GM12892 (cell line): ENCODE measurements at places on chromosomes 3 and 15.

DNA sequence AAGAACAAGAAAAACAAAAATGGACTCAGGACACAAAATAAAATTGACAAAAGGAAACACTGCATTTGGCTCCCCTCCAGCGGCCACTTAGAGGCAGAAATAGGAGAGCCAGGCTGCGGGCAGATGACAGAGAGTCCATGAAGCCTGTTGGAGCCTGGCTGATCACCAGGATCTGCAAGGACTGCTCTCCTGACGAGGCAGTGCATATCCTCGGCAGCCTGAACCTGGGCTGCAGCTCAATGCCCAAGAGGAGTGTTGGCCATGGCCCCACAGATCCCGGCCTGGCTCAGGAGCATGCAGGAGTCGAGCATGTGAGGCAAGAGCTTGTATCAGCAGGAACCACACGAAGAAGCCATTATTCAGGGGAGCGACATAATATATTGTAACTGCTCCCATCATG, 199.8 kb downstream of the STT3B start:
- DNase-seq = no peak

DNA sequence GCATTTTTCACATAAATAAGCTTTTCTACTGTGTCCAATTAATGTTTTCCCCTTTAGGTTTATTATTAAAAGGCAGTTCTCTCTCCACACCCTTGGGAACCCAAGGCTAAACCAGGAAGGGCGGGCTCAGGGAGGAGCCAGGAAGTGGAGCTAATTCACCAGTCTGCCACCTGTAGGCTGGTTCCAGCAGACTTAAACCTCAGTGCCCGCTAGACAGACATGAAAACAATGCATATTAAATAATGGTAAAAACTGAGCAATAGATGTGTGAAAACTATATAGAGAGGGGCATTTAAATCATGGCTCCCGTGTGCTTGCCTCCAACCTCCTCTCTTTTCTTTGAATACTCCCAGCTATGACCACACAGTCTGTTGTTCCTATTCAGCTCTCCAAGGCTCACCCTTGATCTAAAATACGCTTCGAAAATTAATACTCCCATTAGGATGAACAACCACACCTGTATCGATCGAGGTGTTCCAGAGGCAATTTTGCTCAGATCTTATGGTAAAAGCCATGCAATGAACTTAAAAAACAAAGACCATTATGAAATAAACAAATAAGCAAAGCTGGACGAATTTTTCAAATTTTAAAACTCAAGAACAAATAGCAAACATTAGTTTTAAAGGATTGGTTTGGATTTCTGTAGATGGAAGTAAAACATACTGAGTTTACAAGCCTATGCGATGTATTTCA, 253.3 kb downstream of the TJP1 start:
- DNase-seq = no peak

- no peak for DNase-seq
These were observed 4.5 kb downstream of the ARL8B start for GRCh38 chr3:5126586-5126985.

- no peak for DNase-seq
These were observed 963.2 kb downstream of the ROBO2 start for GRCh38 chr3:78003090-78003489.

DNA sequence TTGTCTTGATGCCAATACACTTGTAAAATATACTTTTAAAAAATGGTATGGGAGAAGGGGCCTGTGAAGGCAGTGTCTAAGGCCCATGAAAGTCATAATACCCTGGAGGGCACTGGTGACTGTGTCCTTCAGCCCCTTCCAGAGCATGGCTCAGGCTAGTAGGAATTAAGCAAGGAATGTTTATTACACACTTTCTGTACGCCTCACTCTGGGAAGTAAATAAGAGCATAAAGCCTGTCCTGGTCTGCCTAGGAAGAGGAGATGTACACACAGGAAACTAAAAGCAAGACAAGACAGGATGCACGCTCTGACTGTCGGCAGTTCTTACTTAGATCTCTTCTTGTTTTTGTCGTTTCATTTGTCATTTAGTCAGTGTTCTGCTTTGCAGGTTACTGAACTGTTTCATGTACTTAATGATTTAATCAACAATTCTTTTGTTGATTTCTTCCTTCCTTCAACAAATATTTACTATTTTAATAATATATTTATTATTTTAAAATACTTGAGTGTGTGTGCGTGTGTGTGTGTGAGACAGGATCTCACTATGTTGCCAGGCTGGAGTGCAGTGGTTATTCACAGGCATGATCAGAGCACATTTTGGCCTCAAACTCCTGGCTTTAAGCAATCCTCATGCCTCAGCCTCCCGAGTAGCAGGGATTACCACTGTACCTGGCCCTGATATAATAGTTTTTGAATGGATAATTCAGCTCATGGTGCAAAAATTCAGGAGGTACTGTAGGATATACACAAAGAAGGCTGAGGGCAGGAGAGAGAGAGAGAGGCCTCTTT, 9.0 kb upstream of the SMAD6 start:
- DNase-seq = no peak

DNA sequence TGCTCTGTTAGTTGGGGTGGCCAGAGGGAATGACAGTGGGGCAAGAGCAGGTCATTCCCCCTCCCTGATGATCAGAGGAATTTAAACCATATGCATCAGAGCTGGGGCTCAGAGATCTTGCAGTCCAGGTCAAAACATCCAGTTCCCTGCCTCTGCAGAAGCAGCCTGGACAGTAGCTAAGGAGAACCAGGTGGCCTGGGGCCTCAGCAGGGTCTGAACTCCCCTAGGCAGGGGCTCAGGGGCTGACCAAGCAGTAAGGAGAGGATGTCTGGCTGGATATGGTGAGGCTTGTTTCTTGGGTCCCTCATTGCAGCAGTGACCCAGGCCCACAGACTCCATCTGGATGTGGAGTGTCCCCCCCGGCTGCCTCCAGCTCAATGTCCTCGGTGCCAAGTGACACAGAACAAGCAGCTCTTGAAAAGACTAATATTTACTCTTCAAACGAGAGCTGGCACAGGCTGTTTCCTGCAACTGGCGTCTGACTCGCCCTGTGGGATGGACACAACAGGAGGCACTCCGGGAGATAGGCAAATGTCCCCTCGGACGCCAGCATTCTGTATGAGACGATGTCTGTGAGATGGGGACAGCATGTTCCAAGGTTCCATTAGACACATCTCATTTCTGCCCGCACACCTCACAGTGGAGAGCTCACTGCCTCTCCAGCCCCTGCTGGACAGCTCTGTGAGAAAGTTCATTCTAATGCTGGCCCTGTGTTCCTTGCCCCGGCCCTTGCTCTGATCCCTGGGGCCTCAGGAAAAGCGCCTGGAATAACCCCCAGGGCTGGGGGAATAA, 37.1 kb downstream of the SEC22C start:
- no peak for DNase-seq

DNA sequence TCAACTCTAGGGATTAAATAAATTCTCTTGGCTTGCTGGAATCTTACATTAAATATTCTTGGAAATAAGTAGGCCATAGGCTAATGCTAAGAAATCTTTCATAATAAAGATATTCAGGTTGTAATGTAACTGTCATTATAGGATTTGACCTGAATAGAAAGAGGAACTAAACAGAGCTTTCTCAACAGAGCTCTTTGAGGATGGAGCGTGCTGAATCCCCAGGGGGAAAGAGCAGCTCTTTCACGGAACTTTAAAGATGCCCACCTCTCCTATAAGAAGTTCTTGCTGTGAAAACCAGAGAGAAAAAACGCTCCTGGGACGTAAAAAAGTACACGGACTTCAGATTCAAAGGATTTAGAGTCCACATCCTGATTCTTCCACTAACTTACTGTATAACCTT, 77.9 kb downstream of the NTRK3 start:
- no peak for DNase-seq

- DNase-seq = no peak
These were observed 145.0 kb downstream of the ARNT2 start for GRCh38 chr15:80549191-80549590.

GRCh38 chr15:98727115-98728040, 79.0 kb downstream of the IGF1R start:
- DNase-seq = no peak
